ENCODE measurements at places on chromosomes 3 and 15.
A peak's percentile ranks its signal among the peaks of the same experiment; 100 is the strongest.

GRCh38 chr3:71456156-71456555, 127.4 kb downstream of the FOXP1 start:
- no peak for DNase-seq

DNA sequence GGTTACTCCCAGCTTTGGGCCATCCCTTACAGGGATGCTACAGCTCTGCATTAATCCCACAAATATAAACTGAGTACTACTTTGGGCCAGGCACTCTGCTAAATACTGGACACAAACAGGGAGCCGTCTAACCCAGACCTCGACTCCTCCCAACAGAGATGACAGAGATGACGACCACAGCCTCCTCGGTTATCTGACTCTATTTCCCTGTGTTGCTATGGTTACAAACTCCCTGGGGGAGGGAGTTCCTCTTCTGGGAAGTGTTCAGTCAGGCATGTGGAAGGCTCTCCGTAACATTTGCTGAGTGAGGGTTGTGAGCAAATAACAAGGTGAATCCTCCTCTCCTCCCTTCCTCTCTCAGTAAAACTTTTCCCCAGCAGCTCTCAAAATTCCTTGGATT, 6.7 kb upstream of the CMTM7 start:
- DNase-seq: no peak

DNA sequence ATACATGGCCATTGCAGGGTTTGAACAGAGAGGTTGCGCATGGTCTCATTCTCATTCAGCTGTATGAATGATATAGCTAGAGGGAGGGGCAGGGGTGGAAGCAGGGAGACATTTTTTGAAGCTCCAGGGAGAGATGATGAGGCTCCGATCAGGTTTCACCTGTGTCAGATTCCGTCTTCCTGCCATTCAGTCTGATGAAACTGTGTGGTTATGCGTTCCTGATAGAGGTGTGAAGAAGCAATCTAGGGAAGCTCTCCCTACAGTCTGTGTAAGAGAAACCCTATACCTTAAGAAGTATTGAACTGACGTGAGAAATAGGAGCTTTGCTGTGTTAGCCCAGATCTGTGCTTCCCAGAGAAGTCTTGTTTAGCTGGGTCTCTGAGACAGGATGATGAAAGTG, 171.9 kb upstream of the NDN start:
- DNase-seq: no peak

- no peak for DNase-seq
These were observed 38.8 kb downstream of the SMAD6 start for GRCh38 chr15:66740802-66741201.

DNA sequence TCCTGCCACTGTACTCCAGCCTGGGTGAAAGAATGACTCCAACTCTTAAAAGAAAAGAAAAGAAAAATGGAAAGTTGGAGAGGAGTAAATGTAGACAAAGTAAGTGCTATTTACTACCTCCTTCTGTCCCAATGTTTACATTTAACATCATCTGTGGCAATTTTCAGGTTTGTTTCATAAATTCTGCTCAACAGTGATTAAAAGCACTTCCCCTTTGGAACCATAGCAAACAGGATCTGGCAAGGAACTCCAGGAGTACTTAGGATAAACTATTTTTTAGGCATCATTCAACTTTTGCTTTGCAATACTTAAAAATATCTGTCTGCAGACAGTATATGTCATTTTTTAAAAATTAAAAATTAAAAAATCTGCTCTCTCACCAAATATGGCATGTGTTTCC, 5.5 kb upstream of the CX3CR1 start:
- no peak for DNase-seq

DNA sequence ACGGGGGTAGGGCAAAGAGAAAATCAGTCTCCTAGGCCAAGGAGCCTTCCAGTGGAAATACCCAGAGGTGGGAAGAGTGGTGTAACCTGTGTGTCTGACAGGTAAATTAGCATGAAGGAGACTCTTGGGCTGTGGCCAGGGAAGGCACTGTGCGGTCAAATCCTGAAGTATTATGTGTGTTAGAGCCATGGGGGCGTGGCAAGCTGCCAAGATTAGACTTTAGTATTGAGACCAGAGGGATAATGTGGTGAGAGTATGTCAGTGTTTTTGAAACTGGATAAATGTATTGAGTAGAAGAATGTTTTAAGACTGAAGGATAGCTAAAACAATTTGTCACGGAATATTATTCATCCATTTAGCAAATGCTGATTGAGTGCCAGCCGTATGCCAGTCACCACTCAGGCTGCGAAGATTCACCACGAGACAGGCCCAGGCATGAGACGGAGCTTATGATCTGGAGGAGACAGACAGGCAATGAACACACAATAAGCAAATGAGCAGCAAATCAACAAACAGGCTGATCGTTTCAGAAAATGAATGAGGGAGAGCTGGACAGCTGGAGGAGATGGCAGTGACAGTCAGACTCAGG, 445.9 kb downstream of the MCTP2 start:
- peak; percentile 46 for DNase-seq

GRCh38 chr3:126539558-126540250, 15.7 kb downstream of the CHST13 start:
- no peak for DNase-seq

DNA sequence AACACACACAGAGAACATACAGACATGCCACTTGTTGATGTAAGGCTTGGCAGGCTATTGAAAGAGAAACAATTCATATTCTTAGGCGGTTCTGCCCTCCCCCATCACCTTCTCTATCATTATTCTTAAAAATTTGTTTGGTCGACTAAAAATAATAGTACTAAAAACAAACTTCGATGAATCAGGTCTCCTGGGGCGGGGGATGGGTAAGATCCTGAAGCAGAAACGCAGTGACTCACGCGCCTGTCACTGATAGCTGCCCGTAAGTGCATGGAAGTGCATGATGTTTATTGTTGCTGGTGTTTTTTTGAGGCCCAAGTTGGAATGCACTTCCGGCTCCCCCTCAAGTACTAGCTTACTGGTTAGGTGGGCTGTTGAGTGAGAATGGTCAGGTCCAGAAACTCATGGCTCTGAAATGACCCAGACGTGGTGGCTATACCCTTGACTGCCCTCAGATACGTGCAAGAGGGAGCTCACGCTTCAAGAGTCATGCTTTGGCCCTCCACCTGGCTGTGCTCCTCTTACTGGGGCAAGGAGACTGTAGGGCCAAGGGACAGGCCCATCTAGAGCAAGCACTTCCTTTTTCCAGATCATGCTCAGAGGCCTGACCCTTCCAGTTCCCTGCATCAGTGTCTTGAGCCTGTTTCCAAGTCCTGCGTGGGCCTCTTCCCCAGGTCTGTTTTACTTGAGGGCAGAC, 10.9 kb downstream of the SMAD3 start:
- no peak for DNase-seq

DNA sequence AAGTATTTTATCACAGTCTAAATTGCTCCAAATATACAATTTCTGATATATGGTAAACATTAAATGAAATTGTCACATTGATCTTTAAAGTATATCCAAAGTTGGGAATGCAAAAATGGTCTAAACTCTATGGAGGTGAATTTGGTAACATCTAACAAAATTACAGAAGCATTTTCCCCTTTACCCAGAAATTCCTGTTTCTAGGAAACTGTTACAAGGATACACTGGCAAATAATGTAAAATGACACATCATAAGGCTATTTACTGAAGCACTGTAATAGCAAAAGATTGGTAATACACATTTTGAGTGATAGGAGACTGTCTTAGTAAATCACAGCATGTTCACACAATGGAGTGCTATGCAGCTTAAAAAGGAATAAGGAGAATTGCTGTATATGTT, 50.0 kb upstream of the SLCO2A1 start:
- no peak for DNase-seq

- no peak for DNase-seq
These were observed 50.0 kb upstream of the SECISBP2L start for GRCh38 chr15:49096090-49096750.

DNA sequence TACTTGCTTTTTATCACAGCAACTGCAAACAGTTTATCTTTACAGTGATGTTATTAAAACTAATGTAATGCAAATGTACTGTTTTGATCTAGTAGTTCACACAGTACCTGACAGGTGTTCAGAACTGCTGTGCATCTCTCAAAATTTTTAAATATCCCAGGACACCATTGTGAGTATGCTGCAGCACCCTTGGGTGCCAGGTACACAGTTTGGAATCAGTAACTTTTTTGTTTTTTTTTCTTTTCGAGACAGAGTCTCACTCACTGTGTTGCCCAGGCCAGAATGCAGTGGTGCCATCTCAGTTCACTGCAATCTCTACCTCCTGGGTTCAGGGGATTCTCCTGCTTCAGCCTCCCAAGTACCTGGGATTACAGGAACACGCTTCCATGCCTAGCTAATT, 3.0 kb downstream of the KNL1 start:
- no peak for DNase-seq

GRCh38 chr15:25880411-25880810, 17.3 kb upstream of the ATP10A start:
- no peak for DNase-seq

GRCh38 chr15:25733036-25733855, 129.9 kb downstream of the ATP10A start:
- DNase-seq: no peak

DNA sequence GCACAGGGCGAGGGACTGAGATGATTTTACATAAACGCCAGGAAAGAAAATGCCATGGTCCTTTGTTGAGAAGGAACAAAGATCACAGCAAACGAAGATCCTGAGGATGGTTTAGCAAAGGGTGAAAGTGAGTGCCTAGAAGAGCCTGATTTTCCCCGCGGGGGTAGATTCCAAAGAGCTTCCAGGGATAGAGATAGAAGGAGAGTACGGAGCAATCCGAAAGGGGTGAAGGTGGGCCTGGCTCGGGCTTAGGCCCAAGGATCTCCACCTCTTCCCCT, 977 bp downstream of the CDC25A start:
- no peak for DNase-seq

DNA sequence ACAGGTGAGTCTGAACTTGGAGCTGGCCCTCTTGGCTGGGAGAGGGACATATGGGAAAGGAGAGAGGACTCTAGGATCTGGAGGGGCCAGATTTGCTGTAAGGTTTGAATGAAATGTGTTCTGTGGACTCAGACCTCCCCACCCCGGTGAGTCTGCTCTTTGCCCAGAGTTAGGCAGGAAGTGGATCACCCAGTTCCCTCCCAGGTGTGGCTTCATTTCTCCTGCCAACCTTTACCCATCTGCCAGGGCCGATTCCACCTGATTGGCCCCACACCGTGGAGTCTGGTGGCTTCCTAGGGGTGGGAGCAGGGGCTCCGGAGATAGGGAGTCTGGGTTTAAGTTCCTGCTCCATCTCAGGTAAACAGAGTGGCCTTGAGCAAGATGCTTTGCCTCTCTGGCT, 25.5 kb downstream of the CD276 start:
- no peak for DNase-seq

GRCh38 chr3:159982442-159982974, 6.1 kb upstream of the IL12A start:
- DNase-seq: no peak

DNA sequence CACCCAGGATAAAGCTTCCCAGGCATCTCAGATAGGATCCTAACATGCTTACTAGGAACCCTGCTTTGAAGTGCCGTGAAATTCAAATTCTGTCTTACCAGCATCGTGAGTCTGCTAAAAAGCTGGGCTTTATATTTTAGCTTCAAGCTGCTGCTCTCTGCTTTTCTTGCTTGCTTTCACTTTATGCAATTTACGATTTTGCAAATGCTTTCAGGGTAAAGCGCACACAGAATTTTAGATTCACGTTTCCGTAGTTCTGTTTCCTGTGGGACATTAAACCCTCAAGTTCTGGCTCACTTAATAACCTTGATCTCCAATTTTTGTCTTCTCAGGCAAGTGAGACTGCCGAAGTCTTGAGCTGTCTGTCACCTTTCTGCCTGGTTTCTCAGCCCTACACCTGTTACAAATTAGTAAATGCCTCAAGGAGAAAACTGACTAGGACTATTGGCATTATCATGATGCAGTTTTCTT, 170.5 kb upstream of the TGFBR2 start:
- no peak for DNase-seq

- no peak for DNase-seq
These were observed 6.4 kb downstream of the WDR5B start for GRCh38 chr3:122409446-122409845.

GRCh38 chr3:36596419-36596818, 167.9 kb downstream of the DCLK3 start:
- DNase-seq: no peak

GRCh38 chr3:183884097-183884426, 618 bp downstream of the PARL start:
- no peak for DNase-seq

DNA sequence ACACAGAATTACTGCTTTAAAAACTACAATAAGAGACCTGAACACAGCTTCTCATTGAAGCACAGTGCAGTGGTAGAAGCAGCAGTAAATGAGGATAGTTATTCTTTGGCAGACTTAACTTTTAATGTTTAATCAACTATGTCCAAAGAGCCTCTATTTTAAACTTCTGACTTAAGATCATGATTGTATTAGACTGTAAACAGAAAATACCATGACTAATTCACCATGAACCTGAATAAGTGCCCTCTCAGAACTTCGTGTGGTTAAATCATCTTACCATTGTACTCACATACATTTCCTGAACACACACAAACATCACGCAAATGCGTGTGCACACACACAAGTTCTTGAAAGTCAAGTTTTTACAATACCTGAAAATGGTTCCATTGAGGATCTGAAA, 13.9 kb downstream of the CEP152 start:
- no peak for DNase-seq

DNA sequence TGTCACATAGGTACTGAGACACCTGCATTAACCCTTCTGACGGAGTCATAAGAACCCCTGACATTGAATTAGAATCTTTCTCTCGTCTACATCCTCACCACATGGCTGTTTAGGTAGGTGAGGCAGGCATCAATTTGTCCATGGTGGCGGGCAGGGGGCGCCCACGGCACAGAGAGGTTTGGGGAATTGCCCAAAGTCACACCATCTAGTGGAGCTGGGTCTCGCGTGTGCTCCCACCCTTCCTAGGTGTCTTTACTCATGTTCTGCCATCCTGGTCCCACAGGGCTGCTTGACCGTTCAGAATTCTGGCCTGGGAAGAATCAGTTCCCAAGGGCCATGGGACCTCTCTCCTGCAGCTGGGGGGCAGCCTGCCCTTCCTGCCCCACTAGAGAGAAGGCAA, 14.7 kb upstream of the DLL4 start:
- DNase-seq: no peak

DNA sequence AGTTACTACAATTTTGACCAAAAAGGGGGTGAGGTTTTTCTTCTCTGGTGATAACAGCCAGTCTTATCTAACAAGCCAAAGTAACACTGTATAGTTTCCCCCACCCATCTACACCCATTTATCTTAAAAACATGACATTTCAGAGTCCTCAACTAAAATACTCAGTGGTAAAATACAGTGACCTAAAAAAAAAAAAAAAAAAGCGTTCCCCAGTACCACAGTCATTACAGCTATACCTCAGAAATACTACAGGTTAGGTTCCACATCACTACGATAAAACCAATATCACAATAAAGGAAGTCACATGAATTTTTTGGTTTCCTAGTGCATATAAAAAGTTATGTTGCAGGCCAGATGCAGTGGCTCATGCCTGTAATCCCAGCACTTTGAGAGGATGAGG, 13.8 kb downstream of the DENND4A start:
- no peak for DNase-seq

GRCh38 chr3:43388175-43388574, 101.8 kb downstream of the SNRK start:
- no peak for DNase-seq
